ENCODE measurements at places on chromosomes 11 and 22. TPM values are rescaled to one million over a fixed set of nuclear protein-coding genes. Genes with fewer than 3 reads are reported as not detected.

GPR83 gene
- 0.09 TPM for total RNA-seq

SHANK3 gene
- total RNA-seq: 0.59 TPM

IGSF9B gene
- total RNA-seq: under 0.01 TPM

OR8A1 gene
- not detected for total RNA-seq

CLTCL1 gene
- 34.4 TPM for total RNA-seq

FAM89B gene
- total RNA-seq: 27.3 TPM

DEFB131B gene
- total RNA-seq: not detected

BTG4 gene
- total RNA-seq: not detected

INS gene
- not detected for total RNA-seq

SOX10 gene
- not detected for total RNA-seq

SCARF2 gene
- total RNA-seq: 72.7 TPM

PARVA gene
- 80.9 TPM for total RNA-seq

RFPL2 gene
- not detected for total RNA-seq

CYB5R2 gene
- total RNA-seq: 3.7 TPM

GGTLC3 gene
- total RNA-seq: not detected

MMP3 gene
- total RNA-seq: 10.7 TPM

SNX32 gene
- total RNA-seq: 1.8 TPM

KMT5B gene
- 27.6 TPM for total RNA-seq

RBMXL2 gene
- not detected for total RNA-seq

TRPM5 gene
- not detected for total RNA-seq

IGLL1 gene
- not detected for total RNA-seq

SLC43A3 gene
- 49.6 TPM for total RNA-seq

KRTAP5-1 gene
- total RNA-seq: not detected

TIGD3 gene
- total RNA-seq: 0.30 TPM

CRACR2B gene
- total RNA-seq: 1.2 TPM

TRMT2A gene
- total RNA-seq: 40.7 TPM

SLC22A12 gene
- not detected for total RNA-seq

SCUBE1 gene
- not detected for total RNA-seq

RFPL1 gene
- not detected for total RNA-seq

SPA17 gene
- 5.0 TPM for total RNA-seq

OR5M3 gene
- not detected for total RNA-seq
